ENCODE measurements at places on chromosomes 1 and 21. TPM values are rescaled to one million over a fixed set of nuclear protein-coding genes. Genes with fewer than 3 reads are reported as not detected.
A peak's percentile ranks its signal among the peaks of the same experiment; 100 is the strongest.

DNA sequence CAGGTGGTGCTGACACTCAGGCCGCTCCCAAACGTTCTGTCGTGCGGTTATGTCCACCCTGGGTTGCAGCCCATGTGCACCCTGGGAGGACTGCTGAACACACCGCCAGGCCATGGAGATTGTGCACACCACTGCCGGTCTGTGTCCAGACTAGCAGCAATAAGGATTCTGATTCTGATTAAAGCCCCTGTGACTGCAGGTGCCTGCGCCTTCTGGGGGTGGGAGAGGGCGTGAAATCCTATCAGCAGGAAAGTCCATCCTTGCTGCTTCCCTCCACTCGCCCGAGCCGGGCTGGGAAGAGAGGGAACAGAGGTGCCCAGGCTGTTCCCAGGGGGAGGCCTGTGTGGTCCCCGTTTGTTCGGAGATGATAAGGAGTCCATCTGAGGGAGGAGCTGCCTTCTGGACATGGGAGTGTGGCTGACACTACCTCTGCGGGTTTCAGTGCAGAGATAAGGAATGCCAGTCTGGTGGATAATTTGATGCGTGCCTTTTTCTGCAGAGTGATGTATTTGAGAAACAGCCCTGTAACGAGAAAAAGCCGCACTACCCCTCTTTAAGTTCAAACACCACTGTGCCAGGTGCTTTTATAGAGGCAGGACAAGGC lies 41.2 kb downstream of the BACE2 start:
- no peak for DNase-seq
- no peaks in the 10 kb centered on the region for H3K4me1 ChIP-seq
- no peak overlapping the region for H3K4me3 ChIP-seq
- H3K27me3 ChIP-seq: no peaks in the 10 kb centered on the region

DNA sequence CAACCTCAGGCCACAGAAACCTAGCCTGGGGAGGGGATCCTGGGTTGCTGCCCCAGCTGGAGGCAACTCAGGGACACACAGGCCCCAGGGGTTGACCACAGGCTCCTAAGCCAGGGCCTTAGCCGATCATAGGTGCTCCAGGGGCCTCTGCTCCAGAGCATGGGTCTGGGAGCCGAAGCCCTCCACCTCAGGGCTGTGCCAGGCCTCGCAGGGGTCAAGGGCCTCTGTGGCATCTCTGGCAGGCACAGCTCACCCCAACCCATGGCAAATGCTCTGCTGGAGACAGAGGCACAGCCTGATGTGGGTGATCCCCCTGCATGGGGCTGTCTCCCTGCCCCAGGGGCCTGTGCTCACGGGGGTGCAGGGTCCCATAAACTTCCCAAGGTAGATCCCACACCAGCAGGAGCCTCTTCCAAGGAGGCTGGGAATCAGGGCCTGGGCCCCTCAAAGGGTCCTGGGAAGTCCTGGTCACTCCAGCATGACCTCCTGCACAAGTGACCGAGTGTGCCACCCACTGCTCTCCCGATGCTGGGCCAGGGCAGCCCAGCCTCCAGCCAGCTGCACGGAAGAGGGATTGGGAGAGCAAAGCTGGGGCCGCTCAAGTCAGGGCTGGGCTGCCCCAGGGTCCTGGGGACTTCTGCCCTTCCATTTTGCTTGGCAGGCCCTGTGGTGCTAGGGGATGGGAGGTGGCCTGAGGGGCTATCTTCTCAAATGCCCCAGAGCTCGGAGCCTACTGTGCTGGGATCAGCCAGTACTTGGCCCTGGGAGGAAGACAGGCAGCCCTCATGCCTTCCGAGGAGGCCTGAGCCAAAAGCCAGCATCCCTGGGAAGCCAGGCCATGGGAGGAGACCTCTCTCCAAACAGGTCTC lies 22.2 kb upstream of the PRSS38 start:
- no peak overlapping the region for H3K4me3 ChIP-seq
- peak overlapping the region; percentile 57 for H3K27ac ChIP-seq
- no peaks in the 10 kb centered on the region for H3K36me3 ChIP-seq
- H3K27me3 ChIP-seq: no peaks in the 10 kb centered on the region
- H3K4me1 ChIP-seq: peaks cover 36% of the 10 kb centered on the region
- DNase-seq: no peak

DNA sequence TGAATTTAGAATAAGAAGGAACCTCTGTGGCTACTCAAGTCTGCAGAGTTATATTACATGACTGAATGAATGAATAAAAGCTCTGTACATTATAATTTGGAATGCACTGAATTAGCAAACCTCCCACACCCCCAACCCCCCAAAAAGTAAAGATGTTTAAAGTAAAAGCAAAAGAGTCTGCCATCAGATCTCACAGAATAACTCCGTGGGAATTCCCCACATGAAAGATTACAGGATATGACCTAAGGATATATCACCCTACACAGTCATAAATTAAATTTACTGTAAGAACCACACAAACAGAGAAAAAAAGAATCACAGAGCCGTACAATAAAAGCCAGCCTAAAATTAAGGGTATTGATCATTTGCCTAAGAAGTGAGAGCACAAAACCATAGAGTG lies 587.3 kb downstream of the PTPRC start:
- peaks cover 23% of the 10 kb centered on the region for H3K4me1 ChIP-seq
- H3K27me3 ChIP-seq: no peaks in the 10 kb centered on the region
- H3K36me3 ChIP-seq: no peaks in the 10 kb centered on the region
- H3K4me3 ChIP-seq: no peak overlapping the region

The DPYD gene
- 24.5 TPM for polyA plus RNA-seq

DNA sequence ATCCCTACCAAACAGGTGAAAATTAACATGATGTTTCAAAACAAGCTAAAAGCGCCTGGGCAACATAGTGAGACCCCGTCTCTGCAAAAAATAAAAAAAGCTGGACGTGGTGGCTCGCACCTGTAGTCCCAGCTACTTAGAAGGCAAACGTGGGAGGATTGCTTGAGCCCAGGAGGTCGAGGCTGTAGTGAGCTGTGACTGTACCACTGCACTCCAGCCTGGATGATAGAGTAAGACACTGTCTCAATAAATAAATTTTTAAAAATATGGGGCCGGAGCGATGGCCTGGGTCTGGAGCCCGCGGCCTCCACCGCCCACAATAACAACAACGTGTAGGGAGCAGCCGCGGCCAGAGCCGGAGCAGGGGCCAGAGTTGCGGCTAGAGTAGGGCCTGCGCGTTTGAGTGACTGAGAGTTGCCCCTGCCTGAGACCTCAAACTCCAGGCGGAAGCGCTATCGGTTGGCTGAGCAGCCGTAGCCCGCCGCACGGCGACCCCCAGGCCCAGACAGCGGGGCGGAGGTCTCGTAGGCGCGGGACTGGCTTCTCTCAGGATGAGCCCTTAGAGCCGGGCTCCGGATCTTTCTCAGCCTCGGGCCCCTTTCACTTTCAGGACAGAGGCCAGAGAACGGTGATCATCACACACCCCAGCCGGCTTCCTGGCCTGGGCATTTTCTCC lies 41.4 kb downstream of the ZMYM1 start:
- DNase-seq: peak; percentile 11
- H3K4me1 ChIP-seq: no peaks in the 10 kb centered on the region
- H3K4me3 ChIP-seq: no peak overlapping the region
- H3K27ac ChIP-seq: no peak overlapping the region
- H3K36me3 ChIP-seq: peaks cover 7% of the 10 kb centered on the region

GRCh38 chr1:228799924-228800323 lies 64.6 kb downstream of the RHOU start:
- no peak overlapping the region for H3K4me3 ChIP-seq
- peaks cover 26% of the 10 kb centered on the region for H3K4me1 ChIP-seq
- no peak overlapping the region for H3K27ac ChIP-seq

The NBPF20 gene
- polyA plus RNA-seq: 2.2 TPM

DNA sequence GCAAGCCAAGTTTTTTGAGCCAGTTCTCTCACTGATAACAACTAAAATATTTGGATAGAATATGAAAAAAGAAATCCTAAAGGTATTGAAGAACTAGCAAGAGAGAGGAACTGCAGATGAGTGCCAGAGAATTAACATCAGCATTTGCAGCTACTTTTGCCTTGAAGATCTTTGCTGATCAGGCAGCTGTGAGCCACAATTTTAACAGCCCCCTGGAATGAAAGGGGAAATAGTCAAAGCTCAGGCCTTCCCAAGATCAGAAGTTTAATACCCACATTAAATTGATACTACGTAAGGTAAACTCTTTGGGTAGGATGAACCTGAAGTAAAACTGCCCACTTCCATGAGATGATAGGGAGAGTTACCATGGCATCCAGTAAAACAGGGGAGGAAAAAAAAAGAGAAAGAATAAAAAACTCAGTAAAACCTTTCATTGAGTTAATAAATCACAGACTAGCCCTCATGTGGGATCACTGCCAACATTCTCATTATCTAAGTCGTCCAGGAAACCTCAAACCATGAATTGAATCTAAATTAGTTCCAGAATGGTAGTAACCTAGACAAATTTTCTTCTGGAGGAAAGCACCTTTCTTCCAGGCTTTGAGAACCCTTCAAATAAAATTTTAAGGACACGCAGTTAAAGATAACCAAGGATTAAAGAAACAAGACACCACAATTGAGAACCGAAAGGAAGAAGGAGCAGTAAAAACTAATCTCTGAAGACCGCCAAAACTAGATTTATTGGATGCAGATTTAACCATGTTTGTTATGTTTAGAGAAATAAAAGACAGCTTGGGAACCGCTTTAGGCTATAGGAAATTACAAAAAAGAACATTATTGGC lies 28.3 kb downstream of the SCP2 start:
- H3K4me3 ChIP-seq: no peak overlapping the region
- no peaks in the 10 kb centered on the region for H3K36me3 ChIP-seq
- DNase-seq: peak; percentile 56
- peak overlapping the region; percentile 79 for H3K27ac ChIP-seq

GRCh38 chr1:165576536-165576935 lies 32.7 kb downstream of the LRRC52 start:
- no peak overlapping the region for H3K4me3 ChIP-seq
- no peaks in the 10 kb centered on the region for H3K36me3 ChIP-seq
- no peaks in the 10 kb centered on the region for H3K27me3 ChIP-seq
- DNase-seq: no peak
- no peak overlapping the region for H3K27ac ChIP-seq
- H3K4me1 ChIP-seq: no peaks in the 10 kb centered on the region

The EEIG2 gene
- polyA plus RNA-seq: 2.9 TPM

- no peak overlapping the region for H3K4me3 ChIP-seq
- no peaks in the 10 kb centered on the region for H3K4me1 ChIP-seq
- no peaks in the 10 kb centered on the region for H3K27me3 ChIP-seq
- no peak overlapping the region for H3K27ac ChIP-seq
- no peaks in the 10 kb centered on the region for H3K36me3 ChIP-seq
Measured at GRCh38 chr1:24911651-24912155, 18.4 kb downstream of the RUNX3 start.

The NEXN gene
- polyA plus RNA-seq: 3.6 TPM

GRCh38 chr1:158200527-158200926 lies 19.8 kb downstream of the CD1D start:
- H3K27me3 ChIP-seq: peaks cover 25% of the 10 kb centered on the region
- DNase-seq: no peak
- no peaks in the 10 kb centered on the region for H3K36me3 ChIP-seq
- H3K27ac ChIP-seq: no peak overlapping the region
- H3K4me1 ChIP-seq: no peaks in the 10 kb centered on the region
- no peak overlapping the region for H3K4me3 ChIP-seq

The SMPDL3B gene
- 0.67 TPM for polyA plus RNA-seq

DNA sequence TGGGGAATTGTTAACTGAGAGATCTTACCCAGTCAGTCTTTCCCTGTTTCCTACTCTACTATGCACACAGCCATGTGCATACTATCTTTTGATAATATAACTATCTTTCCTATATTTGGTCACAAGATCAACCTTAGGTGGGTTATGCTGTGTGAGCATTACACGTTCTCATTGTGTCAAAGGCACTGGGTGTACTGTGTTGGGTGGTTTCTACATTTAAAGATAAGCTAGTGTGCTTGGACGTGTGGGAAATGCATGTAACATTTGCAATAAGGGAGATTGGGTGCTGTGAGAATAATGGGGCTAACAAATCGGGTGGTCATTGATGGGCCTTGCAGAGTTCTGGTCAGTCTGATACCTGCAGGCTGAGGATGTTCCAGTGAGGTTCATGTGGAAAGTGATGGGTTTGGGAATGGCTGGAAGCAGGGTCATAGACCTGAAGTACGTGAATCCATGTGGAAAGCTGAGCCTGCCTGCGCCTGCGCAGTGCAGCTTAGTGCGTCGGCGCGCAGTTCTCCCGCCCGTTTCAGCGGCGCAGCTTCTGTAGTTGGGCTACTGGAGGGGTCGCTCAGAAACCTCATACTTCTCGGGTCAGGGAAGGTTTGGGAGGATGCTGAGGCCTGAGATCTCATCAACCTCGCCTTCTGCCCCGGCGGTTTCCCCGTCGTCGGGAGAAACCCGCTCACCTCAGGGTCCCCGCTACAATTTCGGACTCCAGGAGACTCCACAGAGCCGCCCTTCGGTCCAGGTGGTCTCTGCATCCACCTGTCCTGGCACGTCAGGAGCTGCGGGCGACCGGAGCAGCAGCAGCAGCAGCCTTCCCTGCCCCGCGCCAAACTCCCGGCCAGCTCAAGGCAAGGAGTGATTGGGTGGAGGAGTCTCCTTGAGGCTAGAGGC lies at the start of gene MSH4:
TSS of gene MSH4 (plus strand) at position 507 of the 897 bp plus-strand sequence. CDS start at position 611, 104 bp downstream.
- peak; percentile 11 for DNase-seq
- H3K27ac ChIP-seq: no peak within 1 kb of the TSS

DNA sequence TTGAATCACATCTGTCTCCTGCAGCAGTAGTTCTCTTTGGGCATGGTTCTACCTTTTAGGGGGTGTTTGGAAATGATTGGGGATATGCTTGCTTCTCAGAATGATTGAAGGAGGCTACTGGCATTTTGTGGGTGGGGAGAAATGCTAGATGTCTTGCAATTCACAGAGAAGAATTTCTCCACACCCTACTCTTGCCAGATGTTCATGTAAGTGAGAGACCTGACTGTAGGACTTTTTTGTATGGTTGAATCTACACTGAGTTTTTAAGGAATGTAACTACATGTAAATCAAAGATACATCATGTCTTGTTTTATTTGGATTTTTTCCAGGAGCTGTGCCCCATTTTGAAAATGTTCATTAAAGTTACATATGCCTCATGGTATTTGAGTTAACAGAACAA lies 311.9 kb downstream of the PRDM2 start:
- no peaks in the 10 kb centered on the region for H3K27me3 ChIP-seq
- H3K4me3 ChIP-seq: no peak overlapping the region
- H3K27ac ChIP-seq: no peak overlapping the region

DNA sequence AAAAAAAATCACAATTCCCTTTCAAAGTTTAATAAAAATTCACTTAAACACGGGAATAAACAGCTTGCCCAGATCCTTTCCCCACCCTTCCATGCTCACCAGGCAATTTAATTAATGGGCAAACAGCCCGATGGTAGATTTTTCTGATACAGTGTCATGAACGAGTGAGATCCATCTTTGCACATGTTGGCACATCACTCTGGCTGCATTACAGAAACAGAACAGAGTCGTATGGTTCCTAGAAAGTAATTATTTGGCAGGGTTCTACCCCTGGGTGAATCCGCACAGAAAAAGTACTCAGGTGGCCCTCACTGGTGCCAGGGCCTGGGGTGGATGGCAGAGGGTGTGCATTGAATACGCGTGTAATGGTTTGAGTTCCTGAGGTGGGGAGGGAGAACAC lies 24.6 kb upstream of the OVAAL start:
- H3K27me3 ChIP-seq: no peaks in the 10 kb centered on the region
- DNase-seq: peak; percentile 42
- H3K4me1 ChIP-seq: no peaks in the 10 kb centered on the region
- H3K27ac ChIP-seq: no peak overlapping the region
- H3K4me3 ChIP-seq: no peak overlapping the region

The OLFML3 gene
- polyA plus RNA-seq: 28.3 TPM

- no peaks in the 10 kb centered on the region for H3K27me3 ChIP-seq
- H3K27ac ChIP-seq: peak overlapping the region; percentile 72
- DNase-seq: no peak
- H3K4me1 ChIP-seq: peaks cover 18% of the 10 kb centered on the region
- H3K4me3 ChIP-seq: no peak overlapping the region
Measured at GRCh38 chr1:170735366-170736263, 71.7 kb downstream of the PRRX1 start.
